ENCODE measurements at places on chromosomes 11 and 22.

GRCh38 chr22:50102946-50103345, 13.1 kb downstream of the MOV10L1 start:
- no peak for DNase-seq

DNA sequence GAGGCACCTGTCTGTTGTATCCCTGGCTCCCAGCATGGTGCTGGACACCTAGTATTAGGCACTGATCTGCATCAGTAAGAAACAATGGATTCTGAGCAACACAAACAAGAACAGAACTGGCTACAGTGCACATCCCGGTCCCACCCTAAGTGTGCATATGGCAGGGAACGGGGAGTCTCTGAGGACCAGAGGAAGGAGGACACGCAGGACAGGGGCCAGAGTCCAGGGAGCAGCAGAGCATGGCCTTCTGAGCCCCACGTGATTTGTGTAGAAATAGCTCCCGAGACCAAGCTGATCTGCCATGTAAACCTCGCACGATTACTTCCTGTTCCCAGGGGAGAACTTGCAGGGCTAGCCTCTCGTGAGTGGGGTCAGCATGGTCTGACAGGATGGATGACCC, 12.7 kb upstream of the SNX32 start:
- no peak for DNase-seq

DNA sequence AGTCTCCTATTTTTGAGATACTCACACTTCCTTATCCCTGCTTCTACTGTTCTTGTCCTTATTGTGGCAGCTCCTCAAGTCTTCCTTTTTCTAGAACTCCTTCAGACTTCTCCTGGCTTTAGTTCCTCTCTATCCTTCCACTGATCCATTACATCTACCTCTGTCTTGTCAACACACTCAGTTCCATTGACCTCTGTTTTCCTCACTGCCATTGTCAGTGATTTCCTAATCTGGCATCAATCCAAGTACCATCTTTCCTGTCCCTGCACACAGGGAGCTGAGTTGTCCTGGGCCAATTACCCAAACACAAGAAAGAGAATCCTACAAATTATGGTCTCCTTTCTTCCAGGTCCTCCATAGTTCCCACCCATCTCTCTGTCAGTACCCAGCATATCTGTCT, 27.9 kb upstream of the RIC3 start:
- no peak for DNase-seq

DNA sequence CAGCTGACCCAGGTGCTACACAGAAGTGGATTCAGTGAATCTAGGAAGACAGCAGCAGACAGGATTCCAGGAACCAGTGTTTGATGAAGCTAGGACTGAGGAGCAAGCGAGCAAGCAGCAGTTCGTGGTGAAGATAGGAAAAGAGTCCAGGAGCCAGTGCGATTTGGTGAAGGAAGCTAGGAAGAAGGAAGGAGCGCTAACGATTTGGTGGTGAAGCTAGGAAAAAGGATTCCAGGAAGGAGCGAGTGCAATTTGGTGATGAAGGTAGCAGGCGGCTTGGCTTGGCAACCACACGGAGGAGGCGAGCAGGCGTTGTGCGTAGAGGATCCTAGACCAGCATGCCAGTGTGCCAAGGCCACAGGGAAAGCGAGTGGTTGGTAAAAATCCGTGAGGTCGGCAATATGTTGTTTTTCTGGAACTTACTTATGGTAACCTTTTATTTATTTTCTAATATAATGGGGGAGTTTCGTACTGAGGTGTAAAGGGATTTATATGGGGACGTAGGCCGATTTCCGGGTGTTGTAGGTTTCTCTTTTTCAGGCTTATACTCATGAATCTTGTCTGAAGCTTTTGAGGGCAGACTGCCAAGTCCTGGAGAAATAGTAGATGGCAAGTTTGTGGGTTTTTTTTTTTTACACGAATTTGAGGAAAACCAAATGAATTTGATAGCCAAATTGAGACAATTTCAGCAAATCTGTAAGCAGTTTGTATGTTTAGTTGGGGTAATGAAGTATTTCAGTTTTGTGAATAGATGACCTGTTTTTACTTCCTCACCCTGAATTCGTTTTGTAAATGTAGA, 1.7 kb downstream of the MALAT1 start:
- DNase-seq, result peak; percentile 59

DNA sequence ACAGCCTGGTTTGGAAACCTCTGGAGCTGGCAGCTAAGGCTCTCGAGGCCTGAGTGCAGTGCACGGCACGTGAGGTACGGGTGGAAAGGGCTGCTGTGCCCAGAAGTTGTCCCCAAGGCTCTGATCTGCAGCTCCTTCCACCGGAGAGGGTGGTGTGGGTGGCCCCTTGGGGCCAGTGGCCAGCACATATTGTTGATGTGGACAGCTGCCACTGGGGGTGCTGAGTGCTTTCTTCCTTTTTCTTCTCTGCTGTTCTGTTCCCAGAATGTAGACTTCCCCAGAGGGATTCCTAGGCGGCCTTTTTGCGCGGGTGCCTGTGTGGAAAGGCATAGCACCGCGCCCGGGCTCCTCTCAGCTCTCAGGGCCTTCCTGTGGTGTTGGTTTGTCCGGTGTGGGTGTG, 1476.5 kb downstream of the TBC1D22A start:
- DNase-seq, result no peak

DNA sequence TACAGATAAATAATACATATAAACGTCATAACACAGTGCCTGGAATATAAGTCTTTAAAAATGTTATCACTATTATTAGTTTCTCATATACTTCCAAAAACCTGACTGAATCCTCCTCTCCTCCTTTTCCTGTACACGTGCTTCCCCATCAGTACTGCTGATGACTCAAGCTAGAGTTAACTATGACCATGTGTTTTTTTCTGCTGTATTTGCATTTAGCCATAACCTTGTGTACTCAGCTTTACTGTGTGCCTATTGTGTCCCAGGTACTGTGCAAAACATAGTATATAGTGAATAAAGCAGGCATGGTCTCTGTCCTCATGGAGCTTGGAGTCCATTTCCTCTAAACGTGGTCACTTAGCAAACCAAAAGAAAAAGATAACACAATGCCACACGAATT, 56.5 kb upstream of the ARHGAP32 start:
- peak; percentile 73 for DNase-seq

DNA sequence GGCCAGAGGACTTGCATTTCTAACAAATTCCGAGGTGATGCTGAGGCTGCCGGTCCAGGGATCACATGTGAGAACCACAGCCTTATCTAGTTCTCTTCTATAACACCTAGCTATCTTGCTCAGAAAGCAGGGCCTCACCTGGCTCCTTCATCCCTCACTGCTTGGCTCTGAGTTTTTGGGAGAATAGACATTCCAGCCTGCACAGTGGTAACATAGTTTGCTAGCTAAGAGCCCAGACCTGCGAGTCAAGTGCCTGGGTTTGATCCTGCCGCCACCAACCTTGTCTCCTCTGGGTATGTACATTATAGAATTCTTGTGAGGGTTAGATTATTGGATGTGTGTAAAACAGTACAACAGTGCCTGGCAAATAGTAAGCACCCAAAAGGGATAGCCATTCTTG, 13.5 kb upstream of the POU2AF1 start:
- no peak for DNase-seq

GRCh38 chr11:46637546-46637945, 20.2 kb downstream of the ATG13 start:
- DNase-seq, result no peak

GRCh38 chr11:64224891-64225607, 937 bp downstream of the TRPT1 start:
- peak; percentile 31 for DNase-seq

DNA sequence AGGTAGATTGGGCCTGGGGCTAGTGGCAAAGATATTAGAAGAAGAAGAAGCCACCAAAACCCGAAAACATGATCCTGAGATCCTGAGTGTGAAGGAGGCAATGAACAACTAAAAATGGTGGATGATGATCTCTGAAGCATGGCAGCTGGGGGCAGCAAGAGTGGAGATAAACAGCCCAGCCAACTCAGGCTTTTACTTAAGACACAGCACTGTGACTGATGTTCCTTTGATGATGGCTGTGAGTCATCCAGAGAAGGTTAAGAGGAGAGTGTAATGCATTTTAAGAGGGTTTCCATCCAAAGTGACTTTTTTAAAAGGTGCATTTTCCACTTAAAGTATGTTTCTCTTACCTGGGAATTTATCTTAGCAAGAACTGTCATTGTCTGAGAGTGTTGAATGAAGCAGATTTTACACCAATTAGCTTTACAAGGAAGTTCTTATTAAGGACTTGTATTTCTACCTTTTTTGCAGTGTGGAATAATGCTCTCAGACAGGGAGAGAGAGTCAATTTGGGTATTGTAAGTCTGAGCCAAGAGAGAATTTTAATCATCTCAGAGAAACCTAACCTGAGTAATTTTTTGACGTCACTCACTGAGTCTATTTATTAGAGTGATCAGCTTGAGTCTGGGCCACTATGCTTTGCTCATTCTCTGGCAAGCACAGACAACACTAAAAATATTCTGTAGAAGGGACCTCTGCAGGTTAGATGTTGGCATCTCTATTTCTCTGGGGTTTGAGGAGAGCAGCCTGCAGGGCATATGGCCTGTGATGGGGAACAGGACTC, 14.1 kb upstream of the CALCB start:
- DNase-seq, result no peak

- no peak for DNase-seq
These were observed 18.8 kb upstream of the SLC36A4 start for GRCh38 chr11:93216511-93217101.

GRCh38 chr11:2409611-2410468, 9.3 kb downstream of the TSSC4 start:
- DNase-seq, result no peak

- DNase-seq, result no peak
These were observed 109.0 kb downstream of the OSBP2 start for GRCh38 chr22:30803679-30804078.

- peak; percentile 54 for DNase-seq
These were observed 85.3 kb upstream of the SYT13 start for GRCh38 chr11:45371251-45372115.

- no peak for DNase-seq
These were observed 38.3 kb downstream of the PTPRJ start for GRCh38 chr11:48018528-48019216.

GRCh38 chr22:27247701-27248434, 553.7 kb downstream of the MN1 start:
- DNase-seq, result no peak

GRCh38 chr11:41779401-41779960, 320.0 kb upstream of the LRRC4C start:
- no peak for DNase-seq

GRCh38 chr11:116698080-116698479, 74.7 kb downstream of the BUD13 start:
- DNase-seq, result no peak

DNA sequence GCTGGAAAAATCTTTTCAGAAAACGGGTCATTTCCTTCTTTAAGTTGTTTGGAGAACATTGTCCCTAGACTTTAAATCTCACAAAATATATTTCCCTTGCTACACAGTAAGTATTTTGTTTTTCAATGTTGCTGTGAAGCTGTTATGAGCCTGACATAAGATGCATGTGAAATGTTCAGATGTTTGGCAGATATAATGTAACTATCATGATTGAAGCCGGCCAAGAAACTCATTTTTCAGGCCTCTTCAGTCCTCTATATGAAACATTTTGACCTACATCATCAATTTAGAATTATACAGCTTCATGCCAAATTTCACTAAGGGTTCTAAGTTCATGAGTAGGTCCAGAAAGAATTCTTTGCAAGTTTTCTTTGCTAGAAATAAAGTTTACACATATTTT, 133.8 kb downstream of the JRKL start:
- DNase-seq, result no peak

GRCh38 chr11:118076754-118077281, at the start of gene TMPRSS4:
Gene TMPRSS4 (plus strand): TSS chr11:118077078. CDS start chr11:118077303, 225 bp downstream.
- DNase-seq, result no peak

DNA sequence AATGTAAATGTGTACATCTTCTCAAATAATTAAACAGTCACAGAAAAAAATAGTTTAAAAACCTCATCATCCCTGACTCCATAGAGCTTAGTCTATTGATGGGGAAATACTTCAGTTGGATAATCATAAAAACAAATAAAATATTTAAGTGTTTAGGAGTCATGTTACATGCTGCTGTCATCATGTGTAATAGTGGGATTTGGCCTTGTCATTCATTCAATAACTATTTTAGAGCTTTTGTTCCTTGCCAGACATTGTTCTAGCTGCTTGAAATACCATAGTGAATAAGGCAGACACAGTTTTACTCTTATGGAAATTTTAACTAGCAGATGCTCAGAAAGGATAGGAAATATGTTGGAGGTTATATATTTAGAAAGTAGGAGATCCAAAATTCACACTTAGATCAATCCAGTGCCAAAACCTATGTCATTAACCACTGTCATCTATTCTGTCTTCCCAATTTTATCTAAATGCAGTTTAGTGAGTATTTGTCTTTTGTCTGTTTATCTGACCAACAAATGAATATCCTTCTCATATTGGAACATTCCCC, 324.7 kb downstream of the CASP12 start:
- peak; percentile 6 for DNase-seq

DNA sequence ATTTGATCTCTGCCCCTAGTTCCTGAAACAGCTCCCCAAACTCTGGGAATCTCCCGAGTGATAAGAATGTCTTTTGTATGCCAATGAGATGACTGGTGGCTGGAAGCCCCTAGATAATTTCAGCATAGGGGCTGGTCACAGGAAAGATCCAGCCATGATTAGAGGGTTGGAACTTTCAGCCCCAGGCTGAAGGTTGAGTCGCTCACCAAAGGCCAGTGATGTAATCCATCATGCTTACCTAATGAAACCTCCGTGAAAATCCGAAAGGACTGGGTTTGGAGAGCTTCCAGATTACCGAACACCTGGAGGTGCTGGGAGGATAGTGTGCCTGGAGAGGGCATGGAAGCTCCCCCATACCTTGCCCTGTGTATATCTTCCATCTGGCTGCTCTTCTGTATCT, 26.0 kb downstream of the LRRC32 start:
- no peak for DNase-seq

GRCh38 chr11:131662317-131662972, 292.0 kb downstream of the NTM start:
- DNase-seq, result no peak

GRCh38 chr11:111918390-111919256, at the start of gene C11orf52:
Gene C11orf52 (plus strand): TSS chr11:111918913. CDS start chr11:111918973, 60 bp downstream.
- peak; percentile 50 for DNase-seq

DNA sequence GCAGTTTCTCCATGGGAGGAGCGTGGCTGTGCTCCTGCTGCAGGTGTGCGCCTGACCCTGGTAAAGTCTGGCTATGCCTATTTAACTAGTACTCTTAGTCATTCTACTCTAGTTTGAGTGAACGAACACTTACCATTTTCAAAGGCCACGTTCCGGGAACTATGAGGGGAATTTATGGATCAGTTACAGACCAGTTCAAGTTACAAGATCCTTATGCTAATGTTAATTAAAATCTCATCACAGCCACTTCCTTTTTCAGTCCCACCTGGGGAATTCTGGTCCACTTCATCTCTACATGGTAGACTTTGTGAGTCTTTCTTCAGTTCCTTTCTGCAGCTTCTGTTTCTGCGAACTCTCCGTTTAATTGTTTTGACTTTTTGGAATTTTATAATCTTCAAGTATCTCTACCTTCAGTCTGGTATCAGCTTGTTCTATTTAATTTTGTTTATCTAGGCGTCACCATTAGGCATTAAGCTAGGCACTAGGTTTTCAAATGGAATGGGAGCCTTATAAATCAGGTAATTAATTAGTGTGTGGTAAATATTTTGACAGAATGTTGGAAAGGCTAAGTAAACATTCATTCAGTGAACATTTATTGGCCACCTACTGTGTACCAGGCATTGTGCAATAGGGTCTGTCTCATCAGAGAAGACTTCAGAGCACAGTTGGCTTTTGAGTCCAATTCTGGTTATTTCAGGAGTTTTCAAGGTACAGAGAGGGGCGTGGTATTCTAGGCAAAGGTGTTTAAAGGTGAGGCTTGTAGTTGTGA, 78.9 kb downstream of the GRK3 start:
- no peak for DNase-seq

- DNase-seq, result peak; percentile 44
These were observed 32.6 kb downstream of the KIAA0930 start for GRCh38 chr22:45207981-45208664.
